Heart right ventricle (tissue), 16 donors: ENCODE measurements at places on chromosomes 1 and 21. TPM values are rescaled to one million over a fixed set of nuclear protein-coding genes. Genes with fewer than 3 reads are reported as not detected.

DNA sequence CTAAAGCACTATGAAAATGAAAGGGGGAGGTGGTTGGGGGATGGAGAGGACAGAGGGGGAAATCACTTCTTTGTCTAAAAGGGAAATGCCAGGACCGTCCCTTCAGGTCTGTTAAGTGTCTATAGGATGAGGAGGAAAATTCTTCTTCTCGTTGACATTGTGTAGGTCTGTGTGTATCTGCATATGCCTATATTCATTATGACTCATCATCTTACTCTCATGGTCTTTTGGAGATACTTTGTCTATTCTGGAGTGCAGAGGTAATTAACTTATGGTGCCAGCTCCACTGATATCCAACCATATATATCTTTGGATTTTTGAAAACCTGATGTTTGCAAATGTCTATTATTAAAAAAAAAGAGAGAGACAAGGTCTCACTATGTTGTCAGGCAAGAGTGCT, 143.7 kb downstream of the PBX1 start:
- H3K27ac ChIP-seq = no peak overlapping the region
- H3K4me1 ChIP-seq = peaks cover 30% of the 10 kb centered on the region
- H3K36me3 ChIP-seq = no peaks in the 10 kb centered on the region
- H3K4me3 ChIP-seq = no peak overlapping the region
- DNase-seq = no peak

GRCh38 chr1:7884757-7885156, 31.9 kb upstream of the UTS2 start:
- no peak overlapping the region for H3K27ac ChIP-seq
- no peaks in the 10 kb centered on the region for H3K27me3 ChIP-seq
- H3K36me3 ChIP-seq = no peaks in the 10 kb centered on the region
- DNase-seq = no peak
- no peaks in the 10 kb centered on the region for H3K4me1 ChIP-seq

DNA sequence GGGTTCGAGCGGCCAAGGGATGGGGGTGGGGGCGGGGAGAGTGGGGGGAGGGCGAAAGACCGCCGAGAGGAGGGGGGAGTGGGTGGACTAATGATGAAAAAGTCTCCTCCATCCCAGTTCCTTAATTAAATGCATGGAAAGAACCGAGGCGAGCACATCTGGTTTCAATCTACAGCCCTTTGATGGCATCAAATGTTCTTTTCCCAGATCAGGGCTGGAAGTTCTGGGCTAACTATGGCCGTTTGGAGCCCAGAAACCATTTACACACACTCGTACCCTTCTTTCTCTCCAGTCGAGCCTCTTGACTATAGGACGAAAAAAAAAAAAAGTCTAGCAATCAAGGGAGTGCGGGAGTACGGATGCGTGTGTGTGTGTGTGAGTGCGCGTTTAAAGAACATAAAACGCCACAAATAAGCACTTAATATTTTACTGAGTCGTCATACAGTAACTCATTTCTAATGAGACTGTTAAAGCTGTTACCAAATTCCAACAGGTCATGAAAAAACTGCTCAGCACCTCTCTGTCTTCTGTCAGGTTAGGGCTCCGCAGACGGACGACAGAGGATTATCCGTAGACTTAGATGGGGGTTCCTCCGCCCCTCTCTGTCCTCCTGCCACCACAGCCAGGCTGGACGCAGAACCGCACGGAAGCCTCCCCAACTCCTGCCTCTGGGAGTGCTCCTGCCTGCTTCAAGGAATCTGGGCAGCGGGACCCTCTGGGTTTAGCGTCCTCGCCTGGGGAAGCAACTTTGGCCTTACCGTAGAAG, 2.1 kb upstream of the PRRX1 start:
- peaks cover 9% of the 10 kb centered on the region for H3K4me1 ChIP-seq
- H3K27ac ChIP-seq = peak overlapping the region; percentile 94
- DNase-seq = peak; percentile 44
- peak overlapping the region; percentile 85 for H3K4me3 ChIP-seq
- H3K27me3 ChIP-seq = peaks cover 31% of the 10 kb centered on the region

- H3K27me3 ChIP-seq = no peaks in the 10 kb centered on the region
- DNase-seq = no peak
- no peak overlapping the region for H3K27ac ChIP-seq
These were observed 439.5 kb downstream of the SMYD3 start for GRCh38 chr1:246067432-246068216.

DNA sequence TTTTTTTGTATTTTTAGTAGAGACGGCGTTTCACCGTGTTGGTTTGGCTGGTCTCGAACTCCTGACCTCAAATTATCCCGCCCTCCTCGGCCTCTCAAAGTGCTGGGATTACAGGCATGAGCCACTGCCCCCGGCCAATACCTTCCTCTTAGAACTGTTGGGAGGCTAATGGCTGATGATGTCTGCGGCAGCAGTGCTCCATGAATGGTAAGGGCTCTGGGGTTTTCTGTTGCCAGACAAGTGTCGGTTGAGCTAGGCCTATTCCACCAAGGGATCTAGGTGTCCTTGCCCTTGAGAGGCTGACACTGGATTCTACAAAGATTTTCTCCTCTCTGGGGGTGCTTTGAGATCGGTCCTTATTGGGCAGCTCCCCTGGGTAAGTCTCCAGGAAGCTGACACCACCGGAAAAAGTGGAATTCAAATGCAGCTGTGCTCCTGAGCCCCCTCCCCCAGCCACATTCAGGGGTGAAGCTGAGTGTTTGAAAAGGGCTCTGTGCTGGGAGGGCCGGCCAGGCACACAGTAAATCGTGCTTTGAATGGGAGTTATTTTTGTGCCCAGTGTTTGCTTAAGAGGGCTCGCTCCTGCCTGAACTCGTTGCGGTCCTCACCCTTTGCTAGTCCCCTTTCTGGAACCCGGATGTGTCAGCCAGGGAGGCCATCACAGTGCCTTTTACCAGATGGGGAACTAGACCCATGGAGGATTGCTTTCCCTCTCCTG, 5.2 kb downstream of the SOX13 start:
- DNase-seq = no peak
- H3K36me3 ChIP-seq = no peaks in the 10 kb centered on the region
- H3K27me3 ChIP-seq = no peaks in the 10 kb centered on the region
- H3K4me3 ChIP-seq = no peak overlapping the region

GRCh38 chr1:31063631-31064030, 1.9 kb downstream of the PUM1 start:
- peak overlapping the region; percentile 76 for H3K4me3 ChIP-seq
- H3K36me3 ChIP-seq = peaks cover 7% of the 10 kb centered on the region
- DNase-seq = no peak
- H3K27me3 ChIP-seq = no peaks in the 10 kb centered on the region

DNA sequence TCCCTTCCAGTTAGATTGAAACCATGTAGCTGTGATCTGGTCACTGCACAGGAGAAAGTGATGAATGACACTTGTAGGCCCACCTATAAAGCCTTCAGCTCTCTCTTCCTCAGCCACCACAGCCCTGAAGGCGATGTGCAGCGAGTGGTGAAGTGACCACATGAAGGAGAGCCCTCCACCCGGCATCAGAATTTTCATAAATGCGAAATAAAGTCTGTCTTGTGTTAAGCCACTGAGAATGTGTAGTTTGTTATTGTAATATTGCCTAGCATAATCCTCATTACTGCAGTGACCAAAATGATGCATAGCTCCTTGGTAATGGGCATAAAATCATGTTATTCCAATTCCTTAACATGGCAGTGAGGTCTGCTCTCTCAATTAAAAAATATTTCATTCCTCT, 122.1 kb upstream of the LYPLAL1 start:
- no peaks in the 10 kb centered on the region for H3K4me1 ChIP-seq
- no peak for DNase-seq
- H3K27me3 ChIP-seq = no peaks in the 10 kb centered on the region

DNA sequence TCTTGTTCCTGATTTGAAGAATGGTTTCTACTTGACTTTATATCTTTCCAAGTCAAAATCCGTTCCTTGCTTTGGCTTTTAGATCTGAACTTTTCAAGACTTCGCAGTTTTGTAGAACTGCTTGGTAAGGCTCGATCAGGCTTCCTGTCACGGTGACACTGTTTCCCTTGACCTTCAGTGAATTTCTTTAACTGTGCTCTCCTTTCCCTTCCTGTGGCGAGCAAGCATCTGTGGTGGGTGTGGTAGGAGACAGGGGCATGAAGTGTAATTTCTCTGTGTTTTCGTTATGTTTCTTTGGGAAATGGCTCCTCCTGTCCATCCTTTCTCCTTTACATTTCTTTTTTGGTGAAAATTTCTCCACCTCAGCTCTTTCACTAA, 10.4 kb downstream of the STYXL2 start:
- no peak for DNase-seq
- no peak overlapping the region for H3K27ac ChIP-seq
- peaks cover 15% of the 10 kb centered on the region for H3K36me3 ChIP-seq
- H3K4me1 ChIP-seq = peaks cover 52% of the 10 kb centered on the region
- no peak overlapping the region for H3K4me3 ChIP-seq

- H3K4me1 ChIP-seq = peaks cover 76% of the 10 kb centered on the region
- H3K36me3 ChIP-seq = no peaks in the 10 kb centered on the region
- H3K27me3 ChIP-seq = no peaks in the 10 kb centered on the region
These were observed 6.5 kb downstream of the CDK18 start for GRCh38 chr1:205510951-205511330.

DNA sequence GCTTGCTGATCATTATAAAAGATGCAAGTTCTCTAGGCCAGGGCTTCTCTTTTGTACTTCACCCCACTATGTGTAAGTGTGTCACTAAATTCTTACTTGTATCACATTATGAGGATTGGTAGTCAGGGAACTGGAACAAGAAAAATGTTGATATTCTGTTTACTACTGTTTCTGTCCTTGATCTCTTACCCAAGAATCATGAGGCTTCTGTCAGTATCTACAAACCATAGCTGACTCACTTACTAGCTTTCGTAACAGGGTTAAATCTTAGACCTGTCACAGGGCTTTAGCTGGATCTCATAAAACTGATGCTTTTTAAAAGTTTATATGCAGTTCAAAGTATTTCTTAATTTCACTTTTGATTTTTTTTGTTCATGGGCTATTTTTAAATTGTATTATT, 681.2 kb downstream of the PLPP3 start:
- H3K4me3 ChIP-seq = no peak overlapping the region
- H3K36me3 ChIP-seq = no peaks in the 10 kb centered on the region
- DNase-seq = no peak
- no peaks in the 10 kb centered on the region for H3K27me3 ChIP-seq
- no peak overlapping the region for H3K27ac ChIP-seq
- H3K4me1 ChIP-seq = no peaks in the 10 kb centered on the region

DNA sequence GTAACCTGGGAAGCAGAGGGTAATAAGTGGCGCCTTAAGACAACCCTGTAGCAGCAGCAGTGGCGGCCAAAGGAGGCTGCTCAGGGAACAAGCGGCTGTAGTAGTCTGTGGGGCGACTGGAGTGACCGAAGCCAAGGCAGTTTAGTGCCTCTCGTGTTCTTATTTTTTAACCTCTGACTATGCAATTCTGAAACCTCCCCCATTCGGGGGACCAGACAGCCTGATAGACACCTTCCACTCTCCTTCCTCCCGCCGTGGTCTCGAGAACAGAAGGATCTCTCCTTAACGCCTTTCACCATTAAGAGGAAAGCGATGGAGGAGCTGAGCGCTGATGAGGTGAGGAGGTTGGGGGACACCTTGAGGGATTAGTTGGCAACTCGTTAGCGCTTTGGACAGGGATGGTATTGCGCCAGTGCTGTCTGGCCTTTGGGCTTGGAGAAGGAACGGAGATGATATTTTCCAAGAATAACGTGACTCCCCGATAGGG, 644 bp downstream of the UBE4B start:
- DNase-seq = peak; percentile 8
- peak overlapping the region; percentile 98 for H3K4me3 ChIP-seq
- H3K36me3 ChIP-seq = peaks cover 22% of the 10 kb centered on the region

GRCh38 chr21:25362375-25363267, 244.7 kb downstream of the MRPL39 start:
- H3K27ac ChIP-seq = no peak overlapping the region
- no peaks in the 10 kb centered on the region for H3K36me3 ChIP-seq
- DNase-seq = no peak
- H3K4me3 ChIP-seq = no peak overlapping the region
- H3K27me3 ChIP-seq = no peaks in the 10 kb centered on the region
- H3K4me1 ChIP-seq = no peaks in the 10 kb centered on the region

- peaks cover 32% of the 10 kb centered on the region for H3K36me3 ChIP-seq
- peaks cover 14% of the 10 kb centered on the region for H3K4me1 ChIP-seq
- no peak for DNase-seq
- H3K27me3 ChIP-seq = no peaks in the 10 kb centered on the region
These were observed 35.7 kb downstream of the SDC3 start for GRCh38 chr1:30872948-30873263.

- no peak for DNase-seq
- H3K4me1 ChIP-seq = peaks cover 25% of the 10 kb centered on the region
- no peak overlapping the region for H3K27ac ChIP-seq
- H3K4me3 ChIP-seq = no peak overlapping the region
- no peaks in the 10 kb centered on the region for H3K27me3 ChIP-seq
- no peaks in the 10 kb centered on the region for H3K36me3 ChIP-seq
These were observed 326.8 kb downstream of the HLX start for GRCh38 chr1:221206076-221206475.

DNA sequence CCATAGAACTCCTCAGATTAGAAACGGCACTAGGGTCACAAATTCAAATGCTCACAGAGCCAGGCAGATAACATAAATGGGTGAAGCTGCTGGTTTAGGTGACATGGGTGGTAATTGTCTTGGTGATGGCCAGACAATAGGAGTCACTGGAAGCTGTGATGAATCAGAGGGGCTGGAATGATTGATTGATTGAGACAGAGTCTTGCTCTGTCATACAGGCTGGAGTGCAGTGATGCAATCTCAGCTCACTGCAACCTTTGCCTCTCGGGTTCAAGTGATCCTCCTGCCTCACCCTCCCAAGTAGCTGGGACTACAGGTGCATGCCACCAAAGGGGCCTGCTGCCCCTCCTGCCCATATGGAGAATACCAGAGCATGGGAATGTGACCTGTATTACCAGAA, 63.0 kb downstream of the HIVEP3 start:
- no peak overlapping the region for H3K4me3 ChIP-seq
- H3K36me3 ChIP-seq = no peaks in the 10 kb centered on the region
- H3K27ac ChIP-seq = no peak overlapping the region
- no peaks in the 10 kb centered on the region for H3K27me3 ChIP-seq

DNA sequence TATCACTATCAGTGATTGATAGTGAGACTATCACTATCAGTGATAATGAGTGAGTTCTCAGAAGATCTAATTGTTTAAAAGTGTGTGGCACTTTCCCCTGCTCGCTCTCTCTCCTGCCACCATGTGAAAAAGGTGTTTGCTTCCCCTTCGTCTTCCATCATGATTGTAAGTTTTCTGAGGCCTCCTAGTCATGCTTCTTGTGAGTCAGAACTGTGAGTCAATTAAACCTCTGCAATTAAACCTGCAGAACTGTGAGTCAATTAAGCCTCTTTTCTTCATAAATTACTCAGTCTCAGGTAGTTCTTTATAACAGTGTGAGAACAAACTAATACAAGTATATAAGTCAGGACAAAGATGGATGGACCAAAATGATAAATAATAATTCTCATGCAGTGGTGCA, 7.0 kb upstream of the IL23R start:
- DNase-seq = no peak
- H3K27ac ChIP-seq = no peak overlapping the region
- H3K36me3 ChIP-seq = no peaks in the 10 kb centered on the region
- no peak overlapping the region for H3K4me3 ChIP-seq

- H3K27me3 ChIP-seq = no peaks in the 10 kb centered on the region
- no peak for DNase-seq
- H3K36me3 ChIP-seq = no peaks in the 10 kb centered on the region
- no peaks in the 10 kb centered on the region for H3K4me1 ChIP-seq
These were observed 25.4 kb downstream of the NUF2 start for GRCh38 chr1:163347106-163347505.

MYBPH gene
- not detected for total RNA-seq

PARS2 gene
- 4.5 TPM for total RNA-seq

DENND2C gene
- 3.4 TPM for total RNA-seq

IGSF21 gene
- 0.93 TPM for total RNA-seq

LCE3C gene
- not detected for total RNA-seq

KHDC4 gene
- 30.3 TPM for total RNA-seq

HHAT gene
- total RNA-seq = 3.2 TPM

OR2T11 gene
- total RNA-seq = not detected
